ENCODE measurements at places on chromosomes 3 and 15.

DNA sequence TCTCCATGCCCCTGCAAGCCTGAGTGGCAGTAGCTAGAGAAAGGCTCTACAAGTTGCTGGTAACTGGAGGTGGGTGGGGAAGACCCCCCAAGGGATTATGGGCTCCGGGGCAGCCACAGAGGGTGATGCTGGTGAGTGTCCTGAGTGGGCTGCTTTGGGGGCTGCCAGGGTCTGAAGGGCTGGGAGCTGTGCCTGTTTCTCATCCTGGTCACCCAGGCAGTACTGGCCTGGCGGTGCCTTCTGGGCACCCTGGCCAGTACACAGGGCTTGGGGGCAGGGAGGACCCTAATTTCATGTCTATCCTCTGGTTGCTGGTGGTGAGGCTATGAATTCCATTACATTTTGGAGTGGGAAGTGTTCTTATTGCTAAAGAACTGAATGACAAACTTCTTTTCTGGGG, 46.1 kb upstream of the GATM start:
- no peak for DNase-seq

DNA sequence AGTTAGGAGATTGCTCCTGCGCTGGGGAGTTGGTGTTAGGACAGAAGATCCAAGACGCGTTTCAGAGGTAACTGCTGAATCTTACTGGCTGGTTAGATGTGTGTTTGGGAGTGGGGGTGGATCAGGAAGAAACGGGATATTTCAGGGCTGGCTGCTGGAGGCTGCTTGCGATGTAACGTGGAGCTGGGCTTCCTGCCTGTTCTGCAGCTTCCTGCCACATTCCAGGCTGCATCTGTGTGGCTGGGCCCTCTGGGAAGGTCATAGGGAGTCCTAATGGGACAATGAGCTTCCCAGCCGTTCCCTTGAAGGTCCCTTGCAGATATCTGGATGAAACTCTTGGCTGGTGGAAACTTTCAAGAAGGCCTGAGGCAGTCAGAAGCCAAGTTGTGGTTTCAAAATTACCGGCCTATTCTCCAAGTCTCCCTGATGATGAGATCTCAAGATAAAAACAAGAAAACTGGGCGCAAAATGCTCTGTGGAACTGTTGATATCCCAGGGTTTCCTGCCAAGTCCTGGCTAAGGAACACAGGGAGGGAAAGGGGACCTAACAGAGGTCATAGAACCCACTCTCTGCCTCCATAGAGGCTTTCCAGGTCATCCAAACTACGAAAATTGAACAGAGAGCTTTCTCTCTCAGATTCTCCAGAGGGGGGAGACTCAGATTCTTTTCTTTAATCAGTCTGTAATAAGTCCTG, 67.0 kb downstream of the NOX5 start:
- DNase-seq: no peak

DNA sequence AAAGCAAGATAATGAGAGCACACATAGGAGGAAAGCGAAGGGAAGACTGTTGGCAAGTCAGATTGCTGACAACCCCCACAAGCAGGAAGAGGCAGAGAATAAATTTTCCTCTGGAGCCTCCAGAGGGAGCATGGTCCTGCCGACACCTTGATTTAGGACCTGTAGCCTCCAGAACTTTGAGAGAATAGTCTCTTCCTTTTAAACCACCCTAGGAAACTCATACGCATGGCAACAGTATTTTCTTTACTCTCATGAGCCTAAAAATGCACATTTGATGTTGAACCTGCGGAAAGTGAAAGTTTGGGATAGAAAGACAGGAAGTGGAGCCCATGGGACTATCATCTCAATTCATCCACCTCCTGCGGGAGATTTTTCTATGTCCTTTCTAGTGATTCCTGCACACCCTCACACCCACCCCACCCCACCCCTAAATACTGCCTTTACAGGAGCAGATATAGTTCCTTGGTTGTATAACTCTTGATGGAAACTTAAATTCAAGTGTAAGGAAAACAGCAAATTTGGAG, 116.7 kb upstream of the LPP start:
- DNase-seq: no peak

DNA sequence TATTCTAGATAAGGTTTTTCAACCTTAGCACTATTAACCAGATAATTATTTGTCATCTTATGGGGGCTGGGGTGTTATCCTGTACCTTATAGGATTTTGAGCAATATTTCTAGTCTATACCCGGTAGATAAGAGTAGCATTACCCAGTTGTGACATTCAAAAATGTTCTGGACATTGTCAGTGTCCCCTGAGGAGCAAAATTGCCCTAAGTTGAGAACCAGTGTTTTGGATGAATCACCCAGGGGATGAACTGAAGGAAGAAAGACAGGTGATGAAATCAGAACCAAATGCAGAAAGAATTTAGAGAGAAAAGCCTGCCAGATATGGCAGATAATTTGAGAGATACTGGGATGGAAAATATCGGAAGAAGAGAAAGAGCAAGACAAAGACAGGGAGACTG, 58.2 kb downstream of the KCNH8 start:
- no peak for DNase-seq

GRCh38 chr15:68981941-68982340, 32.6 kb upstream of the NOX5 start:
- DNase-seq: no peak

GRCh38 chr3:152518346-152518745, 249.6 kb downstream of the MBNL1 start:
- DNase-seq: no peak
